AG09309 (cell line): ENCODE measurements at places on chromosomes 4 and X.
A peak's percentile ranks its signal among the peaks of the same experiment; 100 is the strongest.

DNA sequence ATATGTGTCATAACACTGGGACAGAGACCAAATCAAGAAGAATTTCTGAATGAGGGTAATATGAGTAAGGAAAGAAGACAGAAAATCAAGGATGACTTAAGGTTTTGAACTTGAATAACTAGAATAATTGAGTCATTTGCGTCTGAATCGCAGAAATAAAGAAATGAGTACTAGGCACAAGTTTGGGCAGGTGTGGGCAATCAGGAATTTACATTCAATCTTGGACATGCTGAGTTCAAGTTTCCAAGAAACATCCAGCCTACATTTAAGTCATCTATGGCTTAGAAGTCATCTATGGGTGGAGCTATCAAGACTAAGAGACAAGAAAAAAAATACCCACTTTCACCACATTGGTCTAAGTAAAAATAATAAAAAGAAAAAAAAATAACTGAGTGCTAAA, 30.4 kb upstream of the WDR44 start:
- no peak for DNase-seq

DNA sequence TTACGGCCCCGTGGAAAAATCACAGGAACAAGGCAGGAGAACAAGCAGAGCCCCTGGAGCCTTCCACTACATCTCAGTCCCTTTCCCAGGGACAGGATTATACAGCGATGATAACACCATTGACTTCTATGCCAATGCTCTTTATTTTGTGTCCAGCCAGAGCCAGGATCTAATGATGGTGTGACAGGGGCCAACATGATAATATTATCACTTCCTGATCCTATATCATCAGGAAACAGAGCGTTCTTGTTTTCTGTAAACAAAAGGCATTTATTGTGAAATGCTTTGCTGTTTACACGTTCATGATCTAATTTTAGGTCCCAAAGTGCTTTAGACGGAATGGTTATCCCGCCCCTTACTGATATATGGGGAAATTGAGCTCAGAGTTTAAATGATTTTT, 12.8 kb downstream of the TMPRSS11E start:
- no peak for DNase-seq

DNA sequence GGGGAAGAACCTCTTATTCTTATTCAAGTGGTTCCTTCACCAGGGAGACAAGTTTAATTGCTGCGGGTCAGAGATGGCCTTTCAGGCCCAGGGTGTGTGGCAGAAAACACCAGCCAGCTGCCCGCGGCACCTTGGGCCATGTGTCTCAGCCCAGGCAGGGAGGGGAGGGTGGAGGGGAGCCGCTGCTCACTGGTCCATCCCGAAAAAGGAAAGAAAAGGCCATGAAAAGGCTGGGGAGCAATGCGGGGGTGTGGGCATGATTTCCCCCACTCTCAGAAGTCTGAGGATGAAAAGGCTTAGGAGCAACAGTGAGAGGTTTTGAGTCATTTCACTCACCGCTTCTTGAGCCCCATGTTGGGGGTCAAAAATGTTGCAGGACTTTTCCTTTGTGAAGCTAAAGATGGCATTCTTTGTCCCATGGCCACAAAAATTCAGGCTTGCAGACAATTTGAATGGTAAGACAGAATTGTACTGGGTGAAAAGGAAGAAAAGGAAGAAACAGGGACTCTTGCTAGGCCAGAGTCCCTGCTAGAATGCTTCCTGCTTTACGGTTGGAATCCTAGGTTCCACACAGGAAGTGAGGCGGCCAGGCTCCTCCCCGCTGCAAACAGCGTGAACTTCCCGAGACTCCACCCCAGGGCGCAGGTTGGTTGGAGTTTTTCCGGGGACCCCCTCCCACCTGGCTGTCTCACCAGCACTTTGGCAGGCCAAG, 17.4 kb upstream of the FAM47E start:
- no peak for DNase-seq

- DNase-seq, result no peak
Measured at GRCh38 chr4:113823291-113823659, 61.7 kb upstream of the CAMK2D start.

DNA sequence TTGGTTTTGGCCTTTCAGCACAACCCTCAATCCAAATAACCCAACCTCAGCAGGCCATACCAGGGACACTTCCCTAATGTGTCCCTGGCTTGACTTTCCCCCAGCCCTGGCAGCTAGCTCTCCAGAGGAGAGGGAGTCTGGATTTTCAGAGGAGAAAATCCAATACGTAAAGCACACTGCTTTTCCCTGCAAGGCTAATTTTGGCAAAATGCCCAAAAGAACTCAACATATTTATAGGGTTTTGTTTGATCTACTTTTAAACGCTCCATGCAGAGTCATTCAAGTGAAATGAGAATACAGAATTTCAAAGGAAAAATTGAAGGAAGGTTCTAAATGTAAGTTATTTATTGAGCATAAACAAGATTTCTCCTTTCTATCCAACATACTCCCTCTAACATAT, 167.2 kb downstream of the SH3KBP1 start:
- no peak for DNase-seq

DNA sequence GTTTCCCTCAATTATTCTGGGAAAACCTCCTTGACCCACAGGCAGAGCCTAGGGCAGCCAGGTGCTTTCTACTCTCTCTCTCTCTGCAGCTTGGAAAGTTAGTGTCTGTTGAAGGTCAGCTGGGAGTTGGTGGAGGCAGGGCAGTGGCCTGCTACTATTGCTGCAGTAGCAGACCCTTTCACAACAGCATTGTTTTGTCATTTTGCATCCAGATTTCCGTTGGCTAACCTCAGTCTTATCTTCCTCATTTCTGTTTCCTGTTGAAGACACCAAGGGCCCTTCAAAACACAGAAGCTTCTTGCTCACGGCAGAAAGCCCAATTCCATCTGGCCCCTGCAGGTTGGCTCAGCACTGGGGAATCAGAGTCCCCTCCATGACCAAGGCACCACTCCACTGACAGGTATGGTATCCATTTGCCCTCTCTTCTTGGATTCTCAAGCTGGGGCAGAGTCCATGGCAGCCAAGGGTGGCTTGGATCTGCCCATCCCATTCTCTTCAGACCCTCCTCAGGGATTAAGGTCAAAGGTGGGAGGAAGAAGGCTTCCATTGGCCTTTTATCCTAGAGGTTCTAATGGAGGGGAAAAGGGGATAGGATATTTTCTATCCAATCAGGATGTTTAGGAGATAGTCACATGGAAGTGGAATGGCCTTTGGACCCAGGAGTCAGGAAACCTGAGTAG, 24.6 kb downstream of the VSIG4 start:
- DNase-seq, result no peak

DNA sequence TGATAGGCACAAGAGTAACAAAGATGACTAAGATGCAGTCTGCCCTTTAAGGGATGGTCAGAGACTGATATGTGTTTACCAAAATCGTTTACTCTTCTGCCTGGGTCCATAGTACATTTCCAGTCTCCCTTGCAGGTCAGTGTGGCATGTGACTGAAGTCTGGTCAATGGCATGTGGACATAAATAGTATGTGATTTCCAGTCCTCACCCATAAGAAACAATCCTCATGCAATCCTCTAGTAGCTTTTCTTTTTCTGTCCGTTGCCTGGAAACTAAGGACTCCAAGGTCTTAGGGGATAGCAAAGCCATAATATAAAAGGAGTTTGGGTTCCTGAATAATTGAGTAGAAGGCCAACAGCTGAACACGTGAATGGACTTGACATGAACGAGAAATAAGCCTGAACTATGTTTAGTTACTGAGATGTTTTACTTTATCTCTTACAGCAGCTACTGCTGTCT, 1.1 kb downstream of the SLC9B2 start:
- DNase-seq, result no peak

GRCh38 chr4:33722254-33722653, 2522.1 kb downstream of the ARAP2 start:
- DNase-seq, result peak; percentile 64

DNA sequence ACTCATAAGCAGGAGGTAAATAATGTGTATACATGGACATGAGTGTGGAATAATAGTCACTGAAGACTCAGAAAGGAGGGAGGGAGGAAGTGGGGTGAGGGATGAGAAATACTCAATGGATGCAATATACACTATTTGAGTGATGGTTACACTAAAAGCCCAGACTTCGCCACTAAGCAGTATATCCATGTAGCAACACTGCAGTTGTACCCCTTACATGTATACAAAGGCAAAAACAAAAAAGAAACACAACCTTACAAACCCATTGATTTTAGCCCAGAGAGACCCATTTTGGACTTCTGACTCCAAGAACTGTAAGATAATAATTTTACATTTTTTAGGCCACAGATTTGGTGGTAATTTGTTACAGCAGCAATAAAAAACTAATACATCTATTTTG, 51.5 kb downstream of the VMA21 start:
- no peak for DNase-seq

DNA sequence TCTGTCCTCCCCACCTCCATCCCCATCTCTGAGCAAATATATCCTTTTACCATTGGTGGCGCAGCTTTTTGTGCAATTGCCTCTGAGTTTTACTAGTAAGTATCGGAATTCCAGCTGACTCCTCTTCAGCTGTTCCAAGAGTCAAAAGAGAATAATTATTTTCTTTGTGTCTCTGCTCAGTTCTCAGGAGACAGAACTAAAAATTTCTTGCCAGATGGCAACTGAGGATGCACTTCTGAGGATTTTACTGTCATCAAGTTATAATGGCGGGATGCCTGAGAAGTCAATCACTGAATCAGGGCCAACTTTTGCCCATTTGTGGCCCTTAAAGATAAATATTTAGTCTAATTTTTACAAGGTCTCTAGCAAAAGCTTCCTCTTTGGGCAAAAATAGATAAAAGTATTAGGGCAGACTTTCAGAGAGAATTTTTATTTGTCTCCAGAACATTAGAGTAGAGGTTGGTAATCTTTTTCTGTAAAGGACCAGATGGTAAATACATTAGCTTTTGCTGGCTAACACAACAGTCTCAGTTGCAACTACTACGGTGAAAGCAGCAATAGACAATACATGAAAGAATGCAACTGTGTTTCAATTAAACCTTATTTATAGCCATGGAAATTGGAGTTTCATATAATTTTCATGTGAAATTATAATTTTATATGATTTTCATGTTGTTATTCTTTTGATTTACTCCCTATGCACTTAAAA, 15.6 kb upstream of the ADGRA3 start:
- no peak for DNase-seq

GRCh38 chr4:129378364-129378763, 282.4 kb downstream of the C4orf33 start:
- DNase-seq, result no peak

DNA sequence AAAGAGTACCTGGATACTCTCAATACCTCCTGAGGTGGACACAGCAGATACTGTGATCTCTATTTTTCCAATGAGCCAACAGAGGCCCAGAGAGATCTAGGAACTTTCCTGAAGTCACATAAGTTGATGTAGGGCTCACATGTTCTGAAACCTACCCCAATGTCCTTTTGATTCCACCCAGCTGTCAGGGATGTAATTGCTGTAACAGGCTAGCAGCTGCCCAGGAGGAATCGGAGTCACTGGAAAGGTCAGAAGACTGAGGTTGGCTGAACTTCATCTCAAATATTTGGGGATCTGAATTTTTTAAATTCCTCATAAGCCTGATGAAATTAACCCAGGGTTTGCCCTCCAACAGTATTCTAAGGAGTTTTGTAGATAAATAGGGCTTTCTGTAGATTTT, 52.5 kb upstream of the PROM1 start:
- DNase-seq, result no peak

DNA sequence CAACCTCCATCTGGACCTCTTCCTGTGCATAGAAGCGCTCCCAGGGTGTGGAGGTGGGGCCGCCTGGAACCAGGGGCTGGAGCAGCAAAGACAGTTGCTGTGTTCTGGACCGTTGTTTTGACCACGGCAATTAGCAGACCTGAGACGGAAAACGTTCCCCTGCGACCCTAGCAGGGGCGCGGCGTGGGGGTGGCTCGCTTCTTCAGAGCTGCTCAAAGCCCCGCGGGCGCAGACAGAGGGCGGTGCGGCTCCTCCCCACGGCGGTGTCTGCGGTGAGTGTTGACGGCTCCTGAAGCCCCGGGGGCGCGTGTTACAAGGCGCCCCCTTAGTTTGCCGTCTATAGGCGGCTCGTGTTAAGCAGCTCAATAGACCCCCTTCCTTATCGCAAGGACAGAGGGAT, 79.2 kb downstream of the TRIML1 start:
- DNase-seq, result no peak

DNA sequence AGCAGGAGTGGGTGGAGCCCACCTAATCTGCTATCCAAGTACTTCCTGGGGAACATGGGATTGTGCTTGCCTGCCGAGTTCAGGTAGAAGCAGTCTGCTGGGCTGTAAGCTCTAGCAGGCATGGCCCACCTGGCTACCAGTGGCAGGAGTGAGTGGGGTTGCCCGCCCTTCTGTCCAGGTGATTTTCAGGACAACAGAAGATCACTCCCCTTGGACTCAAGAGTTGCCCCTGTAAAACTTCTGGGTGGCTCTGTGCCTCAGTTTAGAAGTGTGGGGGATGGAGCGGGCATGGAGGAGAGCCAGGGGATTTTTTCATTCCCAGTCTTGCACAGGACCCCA, 43.5 kb downstream of the NDST3 start:
- DNase-seq, result no peak

- no peak for DNase-seq
Measured at GRCh38 chr4:3860061-3860912, 94.1 kb downstream of the ADRA2C start.

DNA sequence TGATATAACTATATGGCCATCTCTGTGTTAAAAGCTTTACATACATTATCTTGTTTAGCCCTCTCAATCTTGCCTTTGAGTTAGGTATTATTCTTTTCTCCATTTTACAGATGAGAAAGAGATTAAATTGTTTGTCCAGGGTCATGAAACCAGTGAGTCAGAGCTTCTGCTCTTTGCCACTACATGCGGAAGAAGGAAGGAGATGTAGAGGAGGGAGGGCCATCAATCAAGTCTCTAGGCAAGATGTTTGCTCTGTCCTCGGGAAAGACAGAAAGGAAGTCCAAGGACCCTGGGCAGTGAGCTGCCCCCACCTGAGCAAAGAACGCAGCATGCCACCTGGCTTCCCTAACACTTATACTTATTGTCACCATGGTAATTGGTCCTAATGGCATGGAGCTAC, 133.7 kb upstream of the IL1RAPL2 start:
- DNase-seq, result no peak

DNA sequence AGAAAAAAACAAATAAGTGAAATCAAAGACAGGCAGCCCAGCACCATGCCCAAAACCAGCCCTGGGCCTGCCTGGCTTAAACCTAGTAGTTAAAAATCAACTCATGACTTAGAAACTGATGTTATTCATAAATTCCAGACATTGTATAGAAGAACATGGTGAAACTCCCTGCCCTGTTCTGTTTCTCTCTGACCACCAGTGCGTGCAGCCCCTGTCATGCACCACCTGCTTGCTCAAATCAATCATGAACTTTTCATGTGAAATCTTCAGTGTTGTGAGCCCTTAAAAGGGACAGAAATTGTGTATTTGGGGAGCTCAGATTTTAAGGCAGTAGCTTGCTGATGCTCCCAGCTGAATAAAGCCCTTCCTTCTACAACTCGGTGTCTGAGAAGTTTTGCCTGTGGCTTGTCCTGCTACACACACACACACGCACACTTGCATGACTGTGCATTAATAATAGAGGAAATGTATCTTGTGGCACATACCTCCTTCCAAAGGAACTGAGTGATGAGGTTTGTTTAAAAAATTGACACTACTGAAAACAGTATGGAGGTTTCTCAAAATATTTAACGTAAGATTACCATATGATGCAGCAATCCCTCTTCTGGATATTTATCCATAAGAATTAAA, 39.2 kb upstream of the UGT2B7 start:
- no peak for DNase-seq

GRCh38 chrX:112766774-112767173, 73.9 kb downstream of the AMOT start:
- no peak for DNase-seq

GRCh38 chrX:48505481-48505880, 3.3 kb upstream of the PORCN start:
- DNase-seq, result no peak

GRCh38 chrX:109268340-109268739, 213.5 kb downstream of the GUCY2F start:
- no peak for DNase-seq
